ENCODE measurements at places on chromosomes 11 and 22.

- no peak for DNase-seq
These were observed 76.9 kb upstream of the PITPNB start for GRCh38 chr22:27995801-27996528.

DNA sequence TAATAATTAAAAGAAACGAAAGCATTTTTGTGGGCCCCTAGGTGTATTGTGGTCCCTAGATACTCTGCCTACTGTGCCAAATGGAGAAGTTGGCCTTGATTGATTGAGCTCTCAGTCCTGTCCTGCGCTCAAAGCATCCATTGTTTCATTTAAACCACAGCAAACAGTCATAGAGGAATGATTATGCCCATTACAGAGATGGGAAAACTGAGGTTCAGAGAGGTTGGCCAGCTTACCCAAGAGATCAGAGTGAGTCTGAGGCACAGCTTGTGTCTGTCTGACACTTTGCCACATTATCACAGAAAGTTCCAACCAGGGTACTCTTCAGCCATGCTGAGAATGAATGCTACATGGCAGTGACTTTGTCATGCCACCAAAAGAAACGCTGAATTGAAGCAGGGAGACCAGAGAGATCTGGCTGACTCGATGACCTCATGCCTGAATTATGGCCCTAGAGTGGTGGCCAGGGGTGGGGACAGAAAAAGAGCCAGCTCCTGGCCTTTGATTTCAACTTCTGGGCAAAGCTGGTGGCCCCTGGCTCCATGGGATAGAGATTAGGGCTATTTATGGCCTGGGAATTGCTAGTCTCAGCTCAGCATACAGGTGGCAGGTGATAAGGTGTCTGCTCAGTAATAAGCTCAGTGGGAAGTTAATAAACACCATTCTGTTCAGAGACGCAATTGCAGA is 180.5 kb downstream of the MIAT start:
- no peak for DNase-seq

DNA sequence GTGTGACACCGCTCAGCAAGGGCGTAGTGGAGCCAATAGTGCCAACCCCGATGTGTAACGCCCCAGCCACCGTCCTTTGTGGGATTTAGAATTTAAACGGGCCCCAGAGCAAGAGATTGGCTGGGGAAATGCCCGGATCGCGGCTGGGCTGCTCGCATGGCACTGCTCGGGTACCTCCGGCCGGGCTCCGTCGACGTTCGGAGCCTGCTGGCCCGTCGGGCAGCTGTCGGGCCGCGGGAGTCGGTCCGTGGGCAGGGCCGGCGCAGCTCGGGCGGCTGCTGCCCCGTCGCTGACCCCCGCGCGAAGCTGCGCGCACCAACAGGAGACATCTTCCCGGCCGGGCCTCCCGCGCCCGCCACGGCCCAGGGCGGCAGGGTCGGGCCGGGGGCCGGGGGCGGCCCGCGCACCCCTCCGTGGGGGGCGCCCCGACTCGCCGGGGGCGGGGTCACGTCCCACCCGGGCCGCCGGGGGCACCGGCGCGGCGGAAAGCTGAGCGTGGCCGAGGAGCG is 1.3 kb upstream of the KDM2A start:
- DNase-seq = peak; percentile 68

DNA sequence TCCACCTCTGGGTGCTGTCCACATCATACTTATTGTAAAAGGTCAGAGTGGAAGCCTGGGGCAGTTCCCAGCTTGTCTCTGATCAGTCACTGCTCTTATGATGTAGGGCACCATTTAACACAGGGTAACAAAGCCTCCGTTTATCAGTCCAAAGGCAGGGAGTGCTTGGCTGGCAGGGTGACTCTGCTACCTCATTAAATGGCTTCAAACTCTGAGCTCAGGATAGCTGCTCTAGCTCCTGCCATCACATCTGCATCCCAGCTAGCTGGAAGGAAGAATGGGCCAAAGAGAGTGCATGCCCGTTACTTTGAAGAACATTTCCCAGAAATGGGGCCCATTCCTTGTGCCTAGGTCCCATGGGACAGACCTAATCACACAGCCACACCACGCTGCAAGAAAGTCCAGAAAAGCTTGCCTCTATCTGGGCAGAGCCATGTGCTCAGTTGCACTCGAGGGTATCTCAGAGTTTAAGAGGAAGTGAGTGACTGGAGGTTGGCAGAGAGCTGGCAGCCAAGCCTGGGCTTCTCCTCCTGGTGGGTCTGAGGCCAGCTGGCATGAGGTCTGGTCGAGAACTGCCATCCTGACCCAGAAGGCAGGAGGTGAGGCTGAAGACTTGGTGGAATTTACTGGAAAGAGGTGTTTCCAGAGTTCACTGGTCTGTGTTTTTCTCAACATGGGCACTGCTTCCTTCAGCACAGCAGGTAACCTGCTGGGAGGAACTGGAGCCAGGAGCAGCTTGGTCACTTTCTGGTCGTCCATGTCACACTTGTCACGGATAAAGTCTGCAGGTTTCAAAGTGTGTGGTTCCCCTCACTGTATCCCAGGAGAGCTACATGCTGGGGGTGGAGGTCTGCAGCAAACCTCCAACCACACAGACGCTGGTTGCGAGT is 935.7 kb downstream of the BRD1 start:
- no peak for DNase-seq

DNA sequence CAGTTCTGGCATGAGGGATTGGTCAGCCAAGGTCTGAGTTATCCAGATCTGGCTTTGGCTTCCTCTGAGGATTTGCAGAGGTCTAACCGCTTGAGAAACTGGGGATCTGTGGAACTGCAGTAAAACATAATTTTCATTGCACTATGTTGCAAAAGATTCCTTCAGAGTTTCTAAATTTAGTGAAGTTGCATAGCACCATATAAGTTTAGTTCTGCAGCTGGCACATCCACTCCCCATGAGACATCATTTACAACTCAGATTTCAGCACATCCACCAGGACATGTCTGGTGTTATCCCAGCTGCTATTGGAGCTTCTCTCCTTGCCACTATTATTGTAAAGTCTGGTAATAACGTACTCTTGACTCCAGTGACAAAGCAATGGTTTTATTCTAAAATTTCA is 181.5 kb downstream of the CWF19L2 start:
- no peak for DNase-seq

DNA sequence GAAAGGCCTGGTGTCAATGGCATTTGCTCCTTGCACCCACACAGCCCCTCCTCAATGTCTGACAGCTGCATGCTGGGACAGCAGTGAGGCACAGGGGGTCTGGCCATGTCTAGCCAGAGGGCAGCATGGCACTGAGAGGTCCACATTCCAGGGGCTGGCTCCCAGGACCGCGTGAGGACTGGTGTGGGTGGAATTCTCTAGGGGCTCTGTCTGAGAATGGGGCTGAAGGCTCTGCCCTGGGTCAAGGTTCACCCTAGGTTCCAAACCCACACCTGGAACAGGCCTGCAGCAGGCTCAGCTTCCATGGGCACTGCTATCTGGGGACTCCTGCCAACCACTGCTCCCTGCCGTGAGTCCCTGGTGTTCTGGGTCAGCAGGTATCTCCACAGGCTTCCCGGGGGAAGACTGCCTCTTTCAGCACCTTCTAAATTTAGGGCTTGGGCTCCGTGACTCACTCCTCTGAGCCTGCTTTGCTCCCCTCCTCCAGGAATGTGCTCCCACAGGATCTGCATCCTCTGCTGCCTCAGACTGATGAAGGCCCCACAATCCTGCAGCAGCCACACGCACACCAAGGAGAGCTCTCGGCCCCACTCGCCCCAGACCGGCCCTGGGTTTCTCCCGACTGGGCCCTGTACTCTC is 4.2 kb downstream of the STARD10 start:
- no peak for DNase-seq

GRCh38 chr11:66371627-66372415 is at the start of gene SLC29A2:
Gene SLC29A2 (minus strand): TSS chr11:66371760. CDS start chr11:66371591, 169 bp downstream.
- peak; percentile 87 for DNase-seq

- no peak for DNase-seq
These were observed 23.5 kb upstream of the THY1 start for GRCh38 chr11:119446434-119446833.

DNA sequence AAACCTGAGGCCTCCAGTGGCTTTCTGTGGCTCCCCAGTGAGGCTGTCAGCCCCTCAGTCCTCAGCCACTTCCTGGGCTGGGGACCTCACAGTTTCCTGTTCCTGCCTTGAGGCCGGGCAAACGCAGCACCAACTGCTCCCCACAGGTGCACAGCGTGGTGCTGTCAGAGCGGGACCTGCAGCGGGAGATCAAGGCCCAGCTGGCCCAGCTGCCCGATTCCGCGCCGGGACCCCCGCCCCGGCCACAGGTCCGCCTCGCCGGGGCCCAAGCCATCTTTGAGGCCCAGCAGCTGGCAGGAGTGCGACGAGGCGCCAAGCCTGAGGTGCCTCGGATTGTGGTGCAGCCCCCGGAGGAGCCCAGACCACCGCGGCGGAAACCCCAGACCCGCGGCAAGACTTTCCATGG is 5.4 kb downstream of the TBC1D10C start:
- peak; percentile 75 for DNase-seq

DNA sequence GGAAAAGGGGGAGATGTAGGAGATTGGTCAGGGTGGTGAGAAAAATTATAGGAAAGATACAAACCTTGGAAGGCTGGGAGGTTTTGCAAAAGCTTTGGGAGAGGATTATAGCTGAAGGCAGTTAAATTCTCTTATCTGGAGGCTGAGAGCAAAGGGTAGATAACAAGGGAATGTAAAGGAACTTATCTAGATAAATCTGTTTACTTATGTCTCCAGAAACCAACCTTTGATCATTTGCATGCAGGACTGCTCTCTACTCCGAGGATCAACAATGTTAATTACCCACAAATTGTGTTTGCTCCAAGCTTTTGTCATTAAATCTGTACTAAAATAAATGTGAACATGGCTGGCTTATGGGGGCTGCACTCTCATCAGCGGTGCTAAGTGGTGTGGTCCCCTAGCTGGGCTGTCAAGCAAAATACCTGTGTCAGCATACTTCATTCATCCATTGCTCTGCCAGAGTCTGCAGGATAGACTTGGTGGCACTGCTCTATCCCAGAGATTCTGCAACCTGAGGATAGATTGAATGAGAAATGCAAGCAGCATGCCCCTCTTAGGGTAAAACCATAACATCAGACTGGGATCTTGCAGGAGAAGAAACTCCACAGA is 1599.2 kb upstream of the TENM4 start:
- no peak for DNase-seq

- peak; percentile 85 for DNase-seq
These were observed 2.1 kb upstream of the CPT1A start for GRCh38 chr11:68843703-68844312.

DNA sequence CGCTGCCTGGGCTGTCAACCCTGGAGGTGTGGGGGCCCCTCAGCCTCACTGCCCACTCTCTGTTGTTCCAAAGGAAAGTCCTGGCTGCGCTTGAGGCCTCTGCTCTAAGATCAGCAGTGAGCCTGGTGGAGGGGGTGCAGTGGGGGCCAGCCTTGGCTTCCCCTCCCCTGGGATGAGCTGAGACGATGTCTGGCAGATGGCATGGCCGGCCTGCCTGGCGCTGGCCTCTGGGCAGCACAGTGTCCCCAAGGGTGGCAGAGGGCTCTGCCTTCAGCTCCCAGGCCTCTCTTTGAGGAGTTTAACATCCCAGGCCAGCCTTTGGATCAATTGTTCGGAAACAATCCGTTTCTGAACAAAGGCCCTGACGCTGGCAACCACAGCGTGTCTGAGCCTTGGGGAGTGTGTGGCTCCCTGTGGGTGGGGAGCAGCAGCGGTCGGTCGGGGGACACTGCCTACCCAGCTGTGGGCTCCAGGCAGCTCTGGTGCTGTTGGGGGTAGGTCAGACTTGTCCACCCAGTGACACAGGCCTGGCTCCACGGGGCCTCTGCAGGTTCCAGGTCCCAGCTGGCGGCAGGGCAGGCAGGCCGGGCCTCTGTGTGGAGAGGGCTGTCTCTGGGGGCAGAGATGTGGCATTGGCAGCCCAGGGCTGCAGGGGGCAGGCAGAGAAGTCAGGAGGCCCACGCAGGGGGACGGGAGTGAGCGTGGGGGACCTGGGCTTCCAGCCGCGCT is 12.1 kb downstream of the TSPAN4 start:
- no peak for DNase-seq

DNA sequence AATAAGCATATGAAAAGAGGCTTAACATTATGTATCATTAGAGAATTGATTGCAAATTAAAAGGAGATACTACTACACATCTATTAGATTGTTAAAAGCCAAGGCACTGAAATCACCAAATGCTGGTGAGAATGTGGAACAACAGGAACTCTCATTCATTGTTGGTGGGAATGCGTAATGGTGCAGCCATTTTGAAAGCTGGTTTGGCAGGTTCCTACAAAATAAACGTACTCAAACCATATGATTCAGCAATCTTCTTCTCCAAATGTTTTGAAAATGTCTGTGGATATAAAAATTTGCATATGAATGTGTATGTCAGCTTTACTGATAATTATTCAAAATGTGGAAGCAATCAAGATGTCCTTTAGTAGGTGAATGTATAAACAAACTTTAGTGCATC is 176.4 kb upstream of the PLET1 start:
- no peak for DNase-seq

DNA sequence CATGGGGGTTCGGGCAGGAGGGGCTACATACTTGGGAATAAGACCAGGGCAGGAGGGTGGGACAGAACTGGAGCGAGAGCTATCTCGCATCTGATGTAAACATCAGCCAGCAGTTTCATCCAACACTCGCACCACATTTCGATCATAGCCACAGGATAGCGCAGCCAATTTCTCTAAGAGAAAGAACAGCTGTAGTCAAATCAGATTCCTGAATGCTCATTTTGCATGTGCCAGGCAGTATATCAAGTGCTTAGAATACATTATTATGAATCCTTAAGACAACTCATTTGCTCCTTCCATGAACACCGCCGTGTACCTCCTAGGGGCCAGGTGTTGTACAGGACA is 14.5 kb downstream of the DGCR2 start:
- DNase-seq = no peak

DNA sequence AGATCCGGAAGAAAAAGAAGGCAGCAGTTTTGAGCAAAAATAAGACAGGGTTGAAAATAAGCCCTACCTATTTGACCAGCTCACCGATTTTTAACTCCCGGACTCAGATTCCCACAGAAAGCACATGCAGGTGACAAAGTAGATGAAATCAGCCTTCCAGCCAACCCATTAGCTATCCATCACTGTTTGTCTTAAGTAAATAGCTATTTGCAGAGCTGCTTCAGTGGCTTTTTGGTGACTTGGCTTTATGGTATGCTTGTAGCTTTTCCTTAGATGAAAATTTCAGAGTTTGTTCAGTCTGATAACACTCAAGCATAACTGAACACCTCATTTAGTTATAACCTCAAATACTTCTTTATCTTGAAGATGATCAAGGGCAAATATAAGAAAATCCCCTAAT is 192.6 kb downstream of the HIPK3 start:
- DNase-seq = no peak

DNA sequence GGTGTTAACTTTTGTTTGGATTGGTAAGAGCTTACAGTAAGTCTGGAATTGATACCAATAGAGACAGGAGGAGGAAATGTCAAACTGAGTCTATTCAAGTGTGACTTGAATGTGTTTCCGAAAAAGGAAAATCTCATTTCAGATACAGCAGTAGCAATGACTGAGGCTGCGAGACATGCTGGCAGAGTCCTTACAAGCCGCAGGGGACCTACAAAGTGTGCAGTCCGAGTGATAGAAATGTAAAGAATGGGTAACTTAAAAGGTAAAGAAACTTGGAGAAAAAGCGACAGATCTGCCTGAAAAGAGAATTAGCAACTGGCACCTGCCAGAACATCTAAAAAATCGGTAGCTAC is 444 bp downstream of the CWF19L2 start:
- peak; percentile 22 for DNase-seq

- DNase-seq = no peak
These were observed 17.4 kb upstream of the PANX1 start for GRCh38 chr11:94111241-94111640.
